Thymus (tissue), 14 donors: ENCODE measurements at places on chromosomes 7 and 10.

- no peak overlapping the region for H3K27ac ChIP-seq
- no peak overlapping the region for H3K4me3 ChIP-seq
- DNase-seq, result no peak
- H3K27me3 ChIP-seq, result no peaks in the 10 kb centered on the region
- H3K36me3 ChIP-seq, result no peaks in the 10 kb centered on the region
Observed at GRCh38 chr7:36128448-36129047, 24.5 kb upstream of the EEPD1 start.

DNA sequence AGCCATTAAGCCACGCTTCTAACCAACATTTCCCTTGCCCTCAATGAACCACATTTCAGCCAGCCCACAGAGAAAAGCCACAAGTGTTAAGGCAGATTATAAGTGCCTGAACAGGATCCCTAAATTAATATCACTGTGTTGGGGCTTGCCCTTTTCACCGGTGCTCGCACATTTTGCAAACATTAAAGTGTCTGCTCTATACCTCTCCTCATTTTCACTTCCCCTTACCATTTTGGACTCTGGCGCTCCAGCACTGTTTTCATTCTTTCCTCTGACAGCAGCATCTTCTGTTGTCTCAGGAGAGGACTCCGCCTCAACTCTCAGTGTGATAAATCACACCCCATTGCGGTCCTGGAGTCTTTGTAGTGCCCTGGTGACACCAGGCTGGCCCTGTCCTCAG, 274.2 kb downstream of the BAMBI start:
- H3K4me3 ChIP-seq, result no peak overlapping the region
- no peaks in the 10 kb centered on the region for H3K27me3 ChIP-seq
- H3K27ac ChIP-seq, result no peak overlapping the region
- DNase-seq, result no peak

DNA sequence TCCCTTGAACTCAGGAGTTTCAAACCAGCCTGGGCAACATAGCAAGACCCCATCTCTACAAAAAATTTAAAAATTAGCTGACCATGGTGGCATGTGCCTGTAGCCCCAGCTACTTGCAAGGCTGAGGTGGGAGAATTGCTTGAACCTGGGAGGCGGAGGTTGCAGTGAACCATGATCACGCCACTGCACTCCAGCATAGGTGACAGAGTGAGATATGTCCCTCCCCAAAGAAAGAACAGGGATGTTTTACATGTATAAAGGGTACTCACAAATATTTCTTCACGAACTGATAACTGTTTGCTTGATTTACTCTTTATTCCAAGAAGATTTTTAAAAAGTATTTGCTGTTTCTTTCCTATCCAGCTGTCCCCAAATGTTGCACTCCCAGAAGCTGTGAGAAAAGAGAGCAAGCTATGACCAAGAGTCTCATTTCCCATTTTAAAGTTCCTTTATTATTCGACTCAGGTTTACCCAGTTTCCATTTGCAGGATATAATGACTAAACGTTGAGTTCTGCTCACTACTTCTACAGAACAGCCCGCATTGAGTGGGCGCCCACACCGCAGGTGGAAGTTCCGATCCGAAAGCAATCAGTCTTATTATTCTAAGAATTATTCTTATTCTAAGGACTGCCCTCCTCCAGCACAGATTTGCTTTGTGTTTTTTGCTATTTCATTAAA, 90.7 kb downstream of the APBB1IP start:
- DNase-seq, result no peak
- H3K36me3 ChIP-seq, result peaks cover 55% of the 10 kb centered on the region
- no peaks in the 10 kb centered on the region for H3K4me1 ChIP-seq
- no peaks in the 10 kb centered on the region for H3K27me3 ChIP-seq

DNA sequence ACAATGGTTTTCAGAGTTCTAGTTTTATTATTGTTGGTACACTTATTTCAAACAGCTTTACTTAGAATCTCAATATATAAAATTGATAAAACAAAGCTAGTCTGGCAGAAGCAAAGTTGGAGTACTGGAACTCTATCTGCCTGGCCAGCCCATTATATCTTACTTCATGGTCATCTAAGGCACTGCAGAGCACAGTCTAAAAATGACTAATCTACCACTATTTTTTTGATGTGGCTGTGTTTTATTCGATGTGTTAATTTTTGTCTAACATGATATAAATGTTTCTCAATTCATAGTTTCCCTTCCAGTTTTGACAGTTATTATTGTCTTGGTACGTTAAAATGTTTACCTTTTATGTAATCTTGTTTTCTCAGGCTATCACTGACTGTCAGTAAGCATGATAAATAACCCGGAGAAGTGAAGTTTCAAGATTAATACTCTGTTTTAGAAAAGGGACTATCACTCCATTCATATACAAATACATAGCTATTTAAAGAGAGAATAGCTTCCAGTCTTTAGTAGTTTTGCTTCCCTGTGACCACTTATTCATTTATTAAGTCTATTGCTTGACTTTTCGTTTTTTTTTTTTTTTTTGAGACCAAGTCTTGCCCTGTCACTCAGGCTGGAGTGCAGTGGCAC, 60.6 kb upstream of the CSTF2T start:
- no peaks in the 10 kb centered on the region for H3K36me3 ChIP-seq
- no peaks in the 10 kb centered on the region for H3K4me1 ChIP-seq
- H3K27ac ChIP-seq, result no peak overlapping the region

- no peak for DNase-seq
- no peaks in the 10 kb centered on the region for H3K36me3 ChIP-seq
- no peaks in the 10 kb centered on the region for H3K4me1 ChIP-seq
- no peak overlapping the region for H3K4me3 ChIP-seq
- H3K27me3 ChIP-seq, result no peaks in the 10 kb centered on the region
- no peak overlapping the region for H3K27ac ChIP-seq
Observed at GRCh38 chr10:77135555-77135954, 502.1 kb downstream of the KCNMA1 start.

DNA sequence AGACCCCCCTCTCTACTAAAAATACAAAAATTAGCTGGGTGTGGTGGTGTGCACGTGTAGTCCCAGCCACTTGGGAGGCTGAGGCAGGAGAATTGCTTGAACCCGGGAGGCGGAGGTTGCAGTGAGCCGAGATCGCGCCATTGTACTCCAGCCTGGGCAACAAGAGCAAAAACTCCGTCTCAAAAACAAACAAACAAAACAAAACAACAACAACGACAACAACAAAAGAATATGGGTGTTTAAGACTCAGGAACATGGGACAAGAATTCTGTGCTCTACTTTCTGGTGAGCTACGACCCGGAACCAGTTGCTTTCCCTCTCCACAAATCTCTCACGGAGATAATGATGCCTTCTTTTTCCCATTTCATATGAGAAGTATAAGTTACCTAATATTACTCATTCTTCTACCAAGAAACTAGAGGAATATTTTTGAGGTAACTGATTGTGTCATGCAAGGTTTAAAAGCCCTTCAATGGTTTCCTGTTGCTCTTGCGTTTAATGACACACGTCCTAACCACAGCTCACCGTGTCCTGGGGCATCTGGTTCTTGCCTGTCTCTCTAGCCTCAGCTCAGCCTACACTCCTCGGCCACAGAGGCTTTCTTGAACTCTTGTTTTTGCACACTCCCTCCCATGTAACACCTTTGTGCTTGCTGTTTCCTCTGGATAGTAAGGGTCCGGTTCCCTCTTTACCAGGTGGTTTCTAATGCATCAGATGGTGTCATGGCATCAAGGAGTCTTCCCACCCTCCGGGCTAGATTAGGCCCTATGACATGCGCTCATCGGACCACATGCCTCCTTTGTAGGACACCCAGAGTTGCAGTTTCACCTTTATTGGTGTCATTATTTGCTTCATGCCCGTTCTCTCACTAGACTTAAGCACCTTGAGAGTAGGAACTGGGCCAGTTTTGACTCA, 67.5 kb downstream of the PFKFB3 start:
- no peaks in the 10 kb centered on the region for H3K4me1 ChIP-seq
- H3K27me3 ChIP-seq, result no peaks in the 10 kb centered on the region
- H3K27ac ChIP-seq, result no peak overlapping the region
- H3K4me3 ChIP-seq, result no peak overlapping the region
- no peaks in the 10 kb centered on the region for H3K36me3 ChIP-seq

GRCh38 chr7:471866-472639, 47.6 kb downstream of the PDGFA start:
- no peaks in the 10 kb centered on the region for H3K36me3 ChIP-seq
- DNase-seq, result no peak
- peaks cover 2% of the 10 kb centered on the region for H3K4me1 ChIP-seq
- H3K27me3 ChIP-seq, result no peaks in the 10 kb centered on the region

- no peaks in the 10 kb centered on the region for H3K27me3 ChIP-seq
- H3K27ac ChIP-seq, result no peak overlapping the region
- H3K4me3 ChIP-seq, result no peak overlapping the region
- no peak for DNase-seq
Observed at GRCh38 chr7:24847754-24848153, 90.5 kb upstream of the GSDME start.

DNA sequence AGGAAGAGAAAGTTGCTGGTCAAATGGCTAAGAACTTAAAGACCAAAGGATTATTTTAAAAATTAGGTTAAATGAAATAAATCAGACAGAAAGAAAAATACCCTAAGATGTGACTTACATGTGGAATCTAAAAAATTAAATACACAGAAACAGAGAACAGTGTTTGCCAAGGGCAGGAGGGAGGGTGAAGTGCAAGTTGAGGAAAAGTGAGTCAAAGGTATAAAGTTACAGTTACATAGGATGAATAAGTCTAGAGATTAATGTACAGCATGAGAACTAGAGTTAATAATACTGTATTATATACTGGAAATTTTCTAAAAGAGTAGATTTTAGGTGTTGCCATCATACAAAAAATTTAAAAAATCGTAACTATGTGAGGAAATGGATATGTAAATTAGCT, 146.3 kb downstream of the MDFIC start:
- no peaks in the 10 kb centered on the region for H3K36me3 ChIP-seq
- DNase-seq, result no peak
- no peaks in the 10 kb centered on the region for H3K27me3 ChIP-seq

GRCh38 chr7:108351729-108352131, 104.5 kb downstream of the NRCAM start:
- H3K4me3 ChIP-seq, result no peak overlapping the region
- H3K27ac ChIP-seq, result no peak overlapping the region
- no peak for DNase-seq
- no peaks in the 10 kb centered on the region for H3K4me1 ChIP-seq
- no peaks in the 10 kb centered on the region for H3K36me3 ChIP-seq

DNA sequence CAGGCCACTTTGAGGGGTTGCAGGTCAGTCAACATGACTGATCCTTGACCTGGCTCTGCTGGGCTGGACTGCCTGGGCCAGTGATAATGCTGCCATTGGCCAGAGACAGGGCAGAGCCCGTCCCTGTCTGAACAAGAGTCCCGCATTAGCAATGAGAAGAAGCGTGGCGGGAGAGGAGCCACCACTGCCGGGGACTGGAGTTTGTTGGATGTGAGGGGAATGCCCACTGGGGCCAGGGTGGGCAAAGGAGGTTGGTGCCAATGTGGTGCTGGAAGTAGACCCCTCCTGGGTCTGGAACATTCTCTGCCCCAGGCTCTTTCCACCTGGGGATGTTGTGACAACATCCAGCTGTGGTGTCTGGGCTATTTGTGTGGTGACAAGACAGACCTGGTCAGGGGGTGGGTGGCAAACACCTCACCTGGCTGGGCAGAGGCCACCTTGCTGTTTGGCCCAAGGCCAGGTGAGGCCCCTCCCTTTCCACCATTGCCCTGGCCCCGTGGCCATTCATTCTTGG, 7.6 kb downstream of the SAP25 start:
- H3K27ac ChIP-seq, result no peak overlapping the region
- H3K4me1 ChIP-seq, result peaks cover 40% of the 10 kb centered on the region
- H3K27me3 ChIP-seq, result peaks cover 19% of the 10 kb centered on the region
- no peak for DNase-seq
- H3K36me3 ChIP-seq, result peaks cover 15% of the 10 kb centered on the region

DNA sequence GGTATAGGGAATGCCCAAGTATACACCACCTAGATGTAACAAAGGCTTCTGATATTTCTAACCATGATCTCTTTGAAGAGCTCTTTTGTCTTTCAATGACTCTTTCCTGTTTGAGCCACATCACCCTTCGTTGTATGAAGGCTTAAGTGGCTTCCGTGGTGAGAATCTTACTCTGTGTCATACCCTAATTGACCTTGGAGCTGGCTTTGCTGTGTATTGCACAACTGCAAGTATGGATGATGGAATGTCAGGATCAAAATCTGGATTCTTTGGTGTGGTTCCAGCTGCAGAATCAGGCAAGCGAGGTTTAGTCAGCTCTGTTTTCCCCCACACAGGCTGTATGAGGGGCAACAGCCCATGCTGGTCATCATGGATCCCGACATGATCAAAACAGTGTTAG, 16.0 kb downstream of the CYP3A43 start:
- H3K36me3 ChIP-seq, result no peaks in the 10 kb centered on the region
- no peaks in the 10 kb centered on the region for H3K27me3 ChIP-seq
- no peak overlapping the region for H3K4me3 ChIP-seq
- no peaks in the 10 kb centered on the region for H3K4me1 ChIP-seq
- DNase-seq, result no peak

DNA sequence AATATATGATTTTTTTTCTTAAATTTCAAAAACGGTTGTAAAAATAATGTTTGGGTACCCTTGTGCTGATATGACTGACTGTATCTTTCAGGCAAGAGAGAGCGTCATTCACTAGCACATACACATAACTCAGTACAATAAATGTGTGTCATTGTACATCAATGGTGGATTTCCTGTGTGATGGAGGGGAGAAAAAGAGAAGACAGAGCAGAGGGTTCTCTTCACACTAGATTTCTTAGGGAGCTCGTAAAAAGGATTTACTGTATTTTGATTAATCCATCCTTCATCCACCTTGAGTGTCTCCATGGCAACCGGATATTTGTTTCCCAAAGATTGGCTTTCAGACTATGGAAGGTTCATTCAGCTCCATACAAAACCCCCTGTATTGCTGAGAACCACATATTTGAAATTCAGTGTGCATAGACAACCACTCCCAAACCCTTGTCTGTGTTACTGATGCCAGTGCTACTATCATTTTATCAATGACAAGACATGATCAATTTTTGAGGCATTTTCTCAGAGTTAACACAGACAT, 150.6 kb downstream of the AKR1D1 start:
- DNase-seq, result no peak
- no peak overlapping the region for H3K27ac ChIP-seq
- no peak overlapping the region for H3K4me3 ChIP-seq
- no peaks in the 10 kb centered on the region for H3K27me3 ChIP-seq

DNA sequence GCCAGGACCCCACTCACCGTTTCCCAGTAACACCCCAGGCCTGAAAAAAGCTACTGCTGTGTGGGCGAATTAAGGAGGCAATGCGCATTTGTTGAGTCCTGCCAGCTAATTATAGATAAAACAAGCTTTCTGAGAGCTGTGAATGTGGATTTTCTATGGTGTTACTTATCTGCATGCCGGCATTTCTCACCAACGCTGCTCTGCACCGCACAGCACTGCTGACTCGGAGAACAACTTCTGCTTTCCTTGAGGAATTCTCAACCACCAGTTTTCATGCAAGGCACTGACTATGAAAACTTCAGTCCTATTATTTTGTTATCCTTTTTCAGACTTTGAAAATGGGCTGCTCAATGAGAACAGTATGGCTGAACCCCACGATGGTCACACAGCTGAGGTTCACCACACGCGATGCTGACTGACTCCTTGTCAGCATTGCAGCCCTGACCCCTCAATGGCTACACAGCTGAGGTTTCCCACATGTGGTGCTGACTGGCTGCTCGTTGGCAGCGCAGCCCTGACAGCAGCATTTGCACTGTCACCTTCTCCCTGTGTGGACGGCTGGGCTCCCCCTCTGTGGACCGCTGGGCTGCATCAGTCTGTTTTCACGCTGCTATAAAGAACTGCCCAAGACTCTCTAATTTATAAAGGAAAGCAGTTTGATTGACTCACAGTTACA, 190.6 kb downstream of the DIP2C start:
- H3K4me3 ChIP-seq, result no peak overlapping the region
- no peaks in the 10 kb centered on the region for H3K36me3 ChIP-seq
- no peak for DNase-seq
- no peaks in the 10 kb centered on the region for H3K27me3 ChIP-seq
- H3K4me1 ChIP-seq, result no peaks in the 10 kb centered on the region
